NCI-H524 (cell line): ENCODE measurements at places on chromosomes 12 and 14.

DNA sequence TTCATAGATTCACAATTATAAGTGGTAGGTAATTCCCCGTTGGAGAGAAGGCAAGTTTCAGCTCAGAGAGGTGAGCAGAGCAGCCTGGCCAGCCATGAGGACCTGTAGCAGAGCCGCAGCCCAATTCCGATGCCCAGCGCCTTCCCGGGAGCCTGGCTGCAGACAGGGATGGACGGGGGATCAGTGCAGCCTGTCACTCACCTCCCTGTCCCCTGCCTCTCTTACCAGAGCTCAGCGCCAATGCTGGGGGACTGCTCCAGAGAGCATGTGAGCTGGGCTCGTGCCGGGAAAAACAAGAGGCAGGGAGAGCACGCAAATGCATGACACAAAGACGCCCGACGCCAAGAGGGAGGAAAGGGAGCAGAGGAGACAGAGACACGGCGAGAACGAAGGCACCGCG is 231.9 kb downstream of the BCL11B start:
- DNase-seq: no peak

DNA sequence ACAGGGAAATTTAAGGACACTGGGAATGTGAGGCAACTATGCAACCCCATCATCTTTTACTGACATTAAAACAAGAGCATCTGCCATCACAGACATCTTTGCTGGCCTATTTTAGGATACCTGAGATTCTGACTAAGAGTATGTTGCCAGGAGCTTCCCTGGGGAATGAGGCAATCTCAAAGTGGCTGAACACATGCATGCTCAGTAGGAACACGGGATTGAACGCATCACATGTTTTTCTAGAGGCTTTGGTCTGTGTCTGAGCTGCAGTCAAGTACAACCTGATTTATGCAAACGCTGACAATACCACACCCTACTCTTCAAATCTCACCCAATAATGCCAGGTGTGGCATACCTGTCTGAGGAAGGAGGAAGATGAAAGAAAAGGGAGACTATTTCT is 416.5 kb downstream of the NELL2 start:
- peak; percentile 41 for DNase-seq

GRCh38 chr14:54718046-54718445 is 151.1 kb downstream of the SAMD4A start:
- DNase-seq: no peak

GRCh38 chr12:2009623-2010022 is 5.4 kb upstream of the DCP1B start:
- peak; percentile 1 for DNase-seq
